ENCODE measurements at places on chromosomes 1 and 21.

- no peaks in the 10 kb centered on the region for H3K4me1 ChIP-seq
- no peak for DNase-seq
- H3K36me3 ChIP-seq = no peaks in the 10 kb centered on the region
- no peaks in the 10 kb centered on the region for H3K27me3 ChIP-seq
- no peak overlapping the region for H3K27ac ChIP-seq
These were observed 160.5 kb downstream of the TBX15 start for GRCh38 chr1:118827636-118828035.

GRCh38 chr1:234838182-234838581 is 228.2 kb upstream of the IRF2BP2 start:
- H3K27ac ChIP-seq = no peak overlapping the region
- no peaks in the 10 kb centered on the region for H3K36me3 ChIP-seq
- H3K4me1 ChIP-seq = no peaks in the 10 kb centered on the region
- peak; percentile 19 for DNase-seq
- no peak overlapping the region for H3K4me3 ChIP-seq

- no peak for DNase-seq
- H3K27ac ChIP-seq = no peak overlapping the region
- H3K36me3 ChIP-seq = no peaks in the 10 kb centered on the region
- H3K4me3 ChIP-seq = peak overlapping the region; percentile 47
These were observed 3.6 kb downstream of the FAM20B start for GRCh38 chr1:179029321-179029759.

- H3K36me3 ChIP-seq = no peaks in the 10 kb centered on the region
- no peaks in the 10 kb centered on the region for H3K27me3 ChIP-seq
- no peak overlapping the region for H3K4me3 ChIP-seq
- DNase-seq = no peak
- H3K27ac ChIP-seq = no peak overlapping the region
These were observed 104.0 kb downstream of the MIS18A start for GRCh38 chr21:32174819-32175218.

GRCh38 chr1:170369417-170369816 is 162.5 kb upstream of the GORAB start:
- H3K27ac ChIP-seq = no peak overlapping the region
- no peak overlapping the region for H3K4me3 ChIP-seq
- no peaks in the 10 kb centered on the region for H3K27me3 ChIP-seq
- DNase-seq = no peak
- no peaks in the 10 kb centered on the region for H3K4me1 ChIP-seq

DNA sequence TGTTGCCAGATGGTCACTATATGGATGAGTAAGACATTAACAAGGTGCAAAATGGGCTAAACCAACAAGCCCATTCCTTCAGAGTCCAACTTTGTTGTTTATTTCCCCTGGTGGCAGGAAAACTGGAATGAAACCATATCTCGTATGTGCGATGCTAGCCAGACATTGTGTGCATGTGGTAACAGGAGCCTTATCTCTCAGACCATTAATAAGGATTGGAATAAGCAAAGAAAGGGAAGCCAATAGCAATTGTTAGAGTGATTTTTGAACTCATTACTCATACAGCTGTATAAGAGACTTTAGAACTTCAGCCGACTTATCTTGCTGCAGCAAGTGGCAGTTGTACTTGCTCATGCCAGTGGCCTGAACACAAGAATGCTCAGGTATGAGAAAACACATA is 30.0 kb upstream of the HMCN1 start:
- H3K27ac ChIP-seq = no peak overlapping the region
- no peaks in the 10 kb centered on the region for H3K36me3 ChIP-seq
- no peaks in the 10 kb centered on the region for H3K4me1 ChIP-seq
- no peak for DNase-seq

- no peaks in the 10 kb centered on the region for H3K36me3 ChIP-seq
These were observed 184.0 kb upstream of the C1orf87 start for GRCh38 chr1:60257531-60257930.

DNA sequence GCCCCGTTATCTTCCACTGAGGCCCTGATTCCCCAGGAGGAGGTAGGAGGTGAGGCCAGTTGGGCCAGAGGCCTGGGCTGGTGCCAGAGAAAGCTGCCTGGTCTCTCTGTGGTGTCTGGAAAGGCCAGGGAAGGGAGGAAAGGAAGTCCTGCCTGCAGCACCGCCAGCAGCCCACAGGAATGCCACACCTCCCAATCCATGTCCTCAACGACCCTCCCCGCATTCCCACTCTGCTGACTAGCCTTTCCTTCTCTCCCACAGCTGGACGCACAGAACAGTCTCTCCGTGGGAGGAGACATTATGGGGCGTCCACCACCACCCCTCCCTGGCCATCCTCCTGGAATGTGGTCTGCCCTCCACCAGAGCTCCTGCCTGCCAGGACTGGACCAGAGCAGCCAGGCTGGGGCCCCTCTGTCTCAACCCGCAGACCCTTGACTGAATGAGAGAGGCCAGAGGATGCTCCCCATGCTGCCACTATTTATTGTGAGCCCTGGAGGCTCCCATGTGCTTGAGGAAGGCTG is 18.0 kb downstream of the CSF1 start:
- DNase-seq = peak; percentile 48
- no peak overlapping the region for H3K4me3 ChIP-seq
- no peaks in the 10 kb centered on the region for H3K36me3 ChIP-seq
- H3K4me1 ChIP-seq = peaks cover 9% of the 10 kb centered on the region
- H3K27me3 ChIP-seq = no peaks in the 10 kb centered on the region
- no peak overlapping the region for H3K27ac ChIP-seq

DNA sequence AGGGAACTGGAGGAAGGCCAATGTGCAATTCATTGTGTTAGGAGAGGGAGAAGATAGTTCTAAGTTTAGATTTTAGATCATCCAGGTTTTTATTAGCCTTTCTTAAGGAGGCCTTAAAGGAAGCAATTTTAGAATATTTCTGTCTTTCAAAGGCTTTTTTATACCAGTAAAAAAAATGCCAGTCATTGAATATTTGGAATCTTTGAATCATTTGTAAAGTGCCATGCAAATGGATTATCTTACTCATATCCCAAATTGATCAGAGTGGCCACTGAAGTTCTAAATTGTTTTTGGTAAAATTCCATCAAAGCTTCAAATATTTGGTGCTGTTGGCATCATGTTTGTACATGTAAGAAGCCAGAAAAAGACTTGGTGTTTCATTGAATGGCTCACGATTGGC is 244.8 kb downstream of the RPS6KC1 start:
- H3K4me1 ChIP-seq = no peaks in the 10 kb centered on the region
- H3K36me3 ChIP-seq = no peaks in the 10 kb centered on the region
- H3K27ac ChIP-seq = no peak overlapping the region
- no peak for DNase-seq
- H3K4me3 ChIP-seq = no peak overlapping the region

GRCh38 chr21:14270631-14271030 is 54.7 kb downstream of the RBM11 start:
- H3K36me3 ChIP-seq = no peaks in the 10 kb centered on the region
- DNase-seq = no peak
- H3K4me1 ChIP-seq = no peaks in the 10 kb centered on the region
- H3K27me3 ChIP-seq = no peaks in the 10 kb centered on the region
- H3K27ac ChIP-seq = no peak overlapping the region

- no peaks in the 10 kb centered on the region for H3K36me3 ChIP-seq
- H3K4me3 ChIP-seq = no peak overlapping the region
- peak; percentile 75 for DNase-seq
These were observed 35.5 kb upstream of the ZNF362 start for GRCh38 chr1:33220676-33221384.

GRCh38 chr1:166017395-166017794 is 149.4 kb downstream of the FAM78B start:
- peak; percentile 80 for DNase-seq
- H3K27me3 ChIP-seq = peaks cover 10% of the 10 kb centered on the region
- H3K27ac ChIP-seq = no peak overlapping the region

- no peaks in the 10 kb centered on the region for H3K36me3 ChIP-seq
- no peaks in the 10 kb centered on the region for H3K4me1 ChIP-seq
- no peak overlapping the region for H3K4me3 ChIP-seq
- no peaks in the 10 kb centered on the region for H3K27me3 ChIP-seq
- H3K27ac ChIP-seq = no peak overlapping the region
- peak; percentile 82 for DNase-seq
These were observed 25.0 kb downstream of the KANK4 start for GRCh38 chr1:62294261-62294660.

GRCh38 chr21:43354026-43354420 is 72.9 kb downstream of the SIK1 start:
- no peak overlapping the region for H3K27ac ChIP-seq
- no peaks in the 10 kb centered on the region for H3K36me3 ChIP-seq
- no peaks in the 10 kb centered on the region for H3K4me1 ChIP-seq
- H3K4me3 ChIP-seq = no peak overlapping the region

GRCh38 chr1:178238722-178239510 is 145.0 kb downstream of the RASAL2 start:
- no peak overlapping the region for H3K27ac ChIP-seq
- no peaks in the 10 kb centered on the region for H3K36me3 ChIP-seq
- H3K4me1 ChIP-seq = no peaks in the 10 kb centered on the region
- H3K4me3 ChIP-seq = no peak overlapping the region

DNA sequence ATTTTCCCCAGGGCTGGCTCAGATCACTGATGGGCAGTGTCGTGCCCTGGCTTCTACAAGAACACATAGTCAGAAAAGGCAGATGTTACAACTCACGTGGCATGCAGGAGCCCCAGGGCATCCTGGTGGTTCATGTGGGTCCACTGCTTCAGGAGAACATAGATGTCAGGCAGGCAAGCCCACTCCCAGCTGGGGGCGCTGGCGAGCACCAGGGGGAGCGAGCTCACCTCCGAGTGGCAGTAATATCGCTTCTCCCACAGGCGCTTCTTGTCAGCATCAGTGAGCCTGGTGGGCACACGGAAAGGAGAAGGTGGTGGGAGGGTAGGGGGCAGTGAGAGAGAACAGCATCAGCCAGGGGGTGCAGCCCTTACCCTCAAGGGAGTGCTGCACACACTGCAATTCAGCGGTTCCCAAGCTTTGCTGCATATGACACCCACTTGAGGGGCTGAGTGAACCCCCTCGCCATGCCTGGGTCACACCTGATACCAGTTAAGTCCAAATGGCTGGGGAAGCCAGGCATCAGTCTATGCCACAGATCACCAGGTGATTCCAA is 34.3 kb upstream of the PPP1R15B start:
- H3K4me3 ChIP-seq = no peak overlapping the region
- H3K27ac ChIP-seq = no peak overlapping the region
- DNase-seq = peak; percentile 95
- H3K4me1 ChIP-seq = no peaks in the 10 kb centered on the region

DNA sequence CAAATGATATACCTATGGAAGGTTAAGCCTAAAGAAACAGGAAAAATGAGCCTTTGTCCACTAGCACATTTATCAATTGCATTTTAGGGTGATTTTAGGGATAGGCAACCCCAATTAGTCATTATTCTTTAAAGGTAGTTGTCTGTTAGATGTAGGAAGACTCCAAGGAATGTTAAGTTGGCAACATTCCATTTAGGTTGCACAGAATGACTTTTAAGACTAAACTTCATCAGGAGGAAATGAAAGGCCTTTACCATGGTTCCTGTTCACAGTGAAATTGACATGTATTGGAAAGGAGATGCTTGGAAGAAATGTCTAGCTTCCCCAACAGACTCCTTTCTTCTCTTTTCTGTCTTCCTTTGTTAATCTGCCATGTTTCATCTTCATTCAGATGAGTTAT is 1.6 kb upstream of the APOBEC4 start:
- H3K4me3 ChIP-seq = no peak overlapping the region
- no peaks in the 10 kb centered on the region for H3K36me3 ChIP-seq
- no peak for DNase-seq
- no peaks in the 10 kb centered on the region for H3K4me1 ChIP-seq
- peaks cover 15% of the 10 kb centered on the region for H3K27me3 ChIP-seq

DNA sequence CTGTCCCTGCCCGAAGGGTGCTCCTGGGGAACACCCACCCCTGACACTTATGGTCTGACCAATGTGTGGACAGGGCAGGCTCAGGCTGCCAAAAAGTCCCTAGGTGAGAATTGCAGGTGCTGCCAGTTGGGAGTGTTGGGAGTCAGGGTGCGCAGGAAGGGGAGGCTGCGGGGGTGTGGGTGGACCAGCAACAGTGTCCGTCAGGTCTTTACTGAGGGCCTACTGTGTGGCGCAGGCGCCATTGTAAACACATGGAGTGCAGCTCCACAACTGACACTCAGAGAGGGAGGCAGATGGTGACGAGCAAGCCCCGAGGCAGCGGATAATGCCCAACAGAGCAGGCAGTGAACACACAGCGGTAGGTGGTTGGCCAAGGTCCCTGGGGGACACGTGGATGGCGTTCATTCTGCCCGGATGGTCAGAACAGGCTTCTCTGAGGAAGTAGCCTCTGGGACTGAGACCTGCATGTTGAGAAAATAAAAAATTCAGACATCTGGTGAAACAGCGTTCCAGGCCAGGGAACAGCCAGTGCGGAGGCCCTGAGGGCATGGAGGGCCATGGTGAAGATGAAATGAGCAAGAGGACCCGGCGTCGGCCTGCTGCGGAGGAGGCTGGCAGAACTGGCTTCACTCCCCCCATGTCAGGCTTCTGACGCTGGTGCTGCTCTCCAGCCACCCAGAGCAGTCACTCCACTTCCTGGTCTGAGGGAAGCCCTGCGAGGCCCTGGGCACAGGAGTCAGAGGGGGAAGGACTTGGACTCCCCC is 136.2 kb upstream of the ZBTB40 start:
- DNase-seq = no peak
- H3K4me1 ChIP-seq = no peaks in the 10 kb centered on the region
- H3K36me3 ChIP-seq = no peaks in the 10 kb centered on the region
- H3K27ac ChIP-seq = no peak overlapping the region
- H3K27me3 ChIP-seq = no peaks in the 10 kb centered on the region
- no peak overlapping the region for H3K4me3 ChIP-seq

GRCh38 chr1:39158327-39159086 is 46.0 kb upstream of the MACF1 start:
- H3K4me1 ChIP-seq = peaks cover 34% of the 10 kb centered on the region
- no peak overlapping the region for H3K27ac ChIP-seq
- no peaks in the 10 kb centered on the region for H3K36me3 ChIP-seq
- peak; percentile 85 for DNase-seq
- H3K27me3 ChIP-seq = no peaks in the 10 kb centered on the region

DNA sequence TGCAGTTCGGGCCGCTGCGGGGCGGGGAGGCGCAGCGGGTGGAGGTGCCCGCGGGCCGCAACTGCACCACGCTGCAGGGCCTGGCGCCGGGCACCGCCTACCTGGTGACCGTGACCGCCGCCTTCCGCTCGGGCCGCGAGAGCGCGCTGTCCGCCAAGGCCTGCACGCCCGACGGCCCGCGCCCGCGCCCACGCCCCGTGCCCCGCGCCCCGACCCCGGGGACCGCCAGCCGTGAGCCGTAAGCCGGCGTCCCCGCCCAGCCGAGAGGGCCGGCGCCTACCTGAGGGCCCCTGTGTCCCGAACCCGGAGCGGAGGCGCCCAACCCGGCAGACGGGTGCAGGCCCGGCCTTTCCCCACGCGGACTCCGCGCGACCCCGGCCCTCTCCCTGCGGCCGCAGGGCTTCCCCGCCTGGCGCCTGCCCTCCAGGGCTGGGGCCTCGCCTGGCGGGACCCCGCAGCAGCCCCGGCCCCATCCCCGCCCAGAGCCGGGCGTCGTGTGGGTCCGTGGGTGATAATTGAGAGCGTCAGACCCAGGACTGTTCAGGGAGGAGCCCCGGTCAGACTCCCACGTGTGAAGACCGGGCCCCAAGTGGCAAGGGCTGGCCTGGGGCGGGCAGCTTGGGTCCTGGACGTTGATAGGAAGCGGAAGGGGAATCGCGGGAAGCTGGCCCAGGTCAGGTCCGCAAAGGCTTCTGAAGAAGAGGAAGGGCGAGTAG is 4.2 kb downstream of the VWA1 start:
- DNase-seq = peak; percentile 53
- no peaks in the 10 kb centered on the region for H3K36me3 ChIP-seq
- H3K4me1 ChIP-seq = peaks cover under 1% of the 10 kb centered on the region
- H3K27ac ChIP-seq = no peak overlapping the region
- no peak overlapping the region for H3K4me3 ChIP-seq

GRCh38 chr1:27547220-27548116 is 56.5 kb downstream of the AHDC1 start:
- H3K4me3 ChIP-seq = no peak overlapping the region
- H3K36me3 ChIP-seq = peaks cover 7% of the 10 kb centered on the region
- no peak for DNase-seq
- H3K27ac ChIP-seq = no peak overlapping the region
- H3K27me3 ChIP-seq = no peaks in the 10 kb centered on the region
- H3K4me1 ChIP-seq = peaks cover 5% of the 10 kb centered on the region
